ENCODE measurements at places on chromosomes 16 and 17.

GRCh38 chr17:50913120-50913519 lies 47.0 kb upstream of the TOB1 start:
- DNase-seq, result no peak

DNA sequence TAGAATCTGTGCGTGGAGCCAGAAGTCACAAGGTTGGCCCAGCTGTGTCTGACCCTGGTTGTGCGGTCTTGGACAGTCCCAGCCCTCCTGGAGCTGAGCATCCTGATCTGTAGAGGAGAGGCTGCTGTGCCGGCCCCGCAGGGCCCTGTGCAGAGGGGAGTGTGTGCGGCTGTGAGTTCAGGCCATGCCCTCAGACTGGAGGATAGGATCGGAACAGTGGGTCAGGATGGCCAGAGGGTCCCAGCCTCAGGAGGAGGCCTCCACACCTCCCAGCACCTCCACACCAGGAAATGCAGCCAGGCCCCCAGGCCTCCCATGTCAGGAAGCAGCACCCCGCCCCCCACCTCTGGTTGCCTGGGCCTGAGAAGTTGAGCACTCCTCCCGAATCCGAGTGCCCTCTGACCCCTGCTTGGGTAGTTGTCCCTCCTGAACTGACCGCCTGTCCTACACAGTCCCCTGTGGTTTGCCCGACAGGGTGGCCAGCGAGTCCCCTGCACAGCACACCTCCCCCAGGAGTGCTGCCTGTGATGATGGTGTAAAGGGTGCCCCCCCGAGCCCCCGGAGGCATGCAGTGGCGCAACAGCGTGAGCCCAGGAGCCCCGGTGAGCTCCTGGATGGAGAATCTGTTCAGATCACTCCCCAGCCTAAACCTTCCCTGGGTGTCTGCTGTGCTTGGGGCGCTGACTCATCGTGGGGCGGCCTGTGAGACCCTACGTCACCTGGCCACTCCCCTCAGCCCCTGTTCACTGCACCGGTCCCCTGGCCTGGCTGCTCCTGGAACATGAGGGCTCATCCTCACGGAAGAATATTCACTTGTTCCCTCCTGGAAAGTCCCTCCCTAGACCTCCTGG lies 285.2 kb downstream of the SEC14L1 start:
- peak; percentile 93 for DNase-seq

GRCh38 chr16:46714797-46715591 lies 25.5 kb downstream of the ORC6 start:
- no peak for DNase-seq

GRCh38 chr17:77146246-77146632 lies 5.5 kb downstream of the SEC14L1 start:
- no peak for DNase-seq

DNA sequence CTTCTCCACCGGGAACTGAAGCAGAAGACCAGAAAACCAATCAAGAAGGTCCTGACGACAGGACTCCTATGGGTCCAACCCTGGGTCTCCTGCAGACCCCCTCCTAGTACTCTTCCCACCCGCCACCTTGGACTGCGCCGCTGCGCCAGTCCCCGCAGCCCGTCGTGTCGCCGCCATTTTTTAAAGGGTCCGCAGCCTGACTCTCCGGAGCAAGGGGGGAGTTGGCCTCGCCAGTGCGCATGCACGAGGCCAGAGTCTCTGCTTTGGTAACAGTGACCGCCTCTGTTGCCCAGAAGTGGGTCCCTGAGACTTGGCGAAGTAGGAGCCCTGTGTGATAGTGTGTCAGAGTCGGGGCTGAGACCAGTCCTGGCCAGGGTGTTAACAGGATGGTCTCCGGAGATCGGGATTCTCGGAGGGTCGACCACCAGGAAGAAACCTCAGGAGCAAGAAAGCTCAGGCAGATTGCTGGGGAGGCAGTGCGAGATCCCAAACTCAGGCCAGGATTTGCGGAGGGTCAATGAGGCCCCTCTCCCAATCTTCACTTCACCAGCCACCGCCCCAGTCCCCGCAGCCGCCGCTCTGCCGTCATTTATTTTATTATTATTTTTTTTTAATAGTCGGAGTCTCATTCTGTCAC lies 612.5 kb downstream of the KCNJ18 start:
- DNase-seq, result no peak

- no peak for DNase-seq
Observed at GRCh38 chr17:39360537-39360936, 40.9 kb downstream of the FBXL20 start.

GRCh38 chr16:72013888-72014581 lies 5.5 kb downstream of the DHODH start:
- DNase-seq, result peak; percentile 84

- peak; percentile 61 for DNase-seq
Observed at GRCh38 chr17:52159246-52160135, 977 bp upstream of the CA10 start.

- peak; percentile 59 for DNase-seq
Observed at GRCh38 chr17:27336184-27336583, 42.3 kb downstream of the WSB1 start.

GRCh38 chr17:33674685-33675084 lies 381.6 kb upstream of the ASIC2 start:
- DNase-seq, result peak; percentile 96

DNA sequence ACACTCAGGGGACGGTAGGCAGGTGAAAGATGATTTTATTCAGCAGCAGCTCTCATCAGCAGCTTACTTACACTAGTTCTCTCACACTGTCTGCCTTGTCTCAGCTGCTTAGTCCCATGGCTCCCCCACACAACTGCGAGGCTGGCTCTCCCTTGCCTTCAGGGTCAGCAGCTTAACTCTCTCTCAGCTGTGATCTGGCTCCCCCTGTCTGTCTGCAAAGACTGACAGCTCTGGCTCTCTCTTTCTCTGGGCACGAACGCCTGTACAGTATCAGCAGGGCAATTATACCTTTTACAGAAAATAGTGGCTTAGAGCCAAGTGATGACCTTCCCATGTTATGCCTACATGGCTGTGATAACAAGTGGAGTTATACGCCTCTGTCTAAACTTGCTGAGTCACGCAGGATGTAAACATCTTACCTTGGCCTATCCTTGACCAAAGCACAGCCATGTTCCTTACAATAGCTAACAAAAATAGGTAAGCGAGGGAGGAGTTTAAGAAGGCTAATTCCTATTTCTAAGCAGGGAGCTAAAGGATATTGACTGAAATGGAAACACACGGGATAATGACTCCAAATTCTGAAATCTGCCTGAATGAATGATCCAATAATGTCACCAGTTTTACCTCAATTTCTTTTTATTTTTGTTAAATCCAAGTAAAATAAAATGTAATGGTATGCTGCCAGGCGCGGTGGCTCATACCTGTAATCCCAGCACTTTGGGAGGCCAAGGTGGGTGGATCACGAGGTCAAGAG lies 1.1 kb upstream of the NDUFAB1 start:
- peak; percentile 86 for DNase-seq

GRCh38 chr16:56852401-56852730 lies 12.6 kb upstream of the SLC12A3 start:
- DNase-seq, result no peak

DNA sequence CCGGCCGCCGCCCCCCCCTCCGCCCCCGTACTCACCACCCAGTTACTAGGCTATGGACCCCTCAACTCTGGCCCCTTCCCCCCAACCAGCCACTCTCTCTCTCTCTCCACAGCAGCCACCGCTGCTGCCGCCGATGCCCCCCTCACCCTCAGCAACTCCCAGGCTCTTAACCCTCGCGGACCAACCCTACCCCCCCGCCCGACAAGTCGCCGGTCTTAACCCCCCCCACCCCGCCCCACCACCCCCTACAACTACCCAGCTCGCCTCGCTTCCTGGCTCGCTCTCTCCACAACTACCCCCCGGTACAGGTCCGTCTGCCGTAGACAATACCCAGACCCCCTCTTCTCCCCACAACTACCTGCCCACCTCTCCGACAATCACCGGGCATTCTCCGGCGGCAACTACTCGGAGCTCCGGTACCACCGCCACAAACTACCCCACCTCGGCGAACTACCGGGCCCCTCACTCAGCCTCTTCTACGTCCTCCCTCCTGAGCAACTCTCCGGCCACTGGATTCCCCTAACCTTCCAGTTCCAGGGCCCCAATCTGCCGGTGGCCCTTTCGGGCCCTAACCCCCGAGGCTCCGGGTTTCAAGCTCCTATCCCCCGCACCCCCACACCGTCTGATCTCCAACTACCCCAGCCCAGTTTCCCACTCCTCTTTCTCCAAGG lies 702 bp downstream of the PHF23 start:
- peak; percentile 73 for DNase-seq

GRCh38 chr17:81241648-81242420 lies 2.7 kb downstream of the NDUFAF8 start:
- DNase-seq, result peak; percentile 97

DNA sequence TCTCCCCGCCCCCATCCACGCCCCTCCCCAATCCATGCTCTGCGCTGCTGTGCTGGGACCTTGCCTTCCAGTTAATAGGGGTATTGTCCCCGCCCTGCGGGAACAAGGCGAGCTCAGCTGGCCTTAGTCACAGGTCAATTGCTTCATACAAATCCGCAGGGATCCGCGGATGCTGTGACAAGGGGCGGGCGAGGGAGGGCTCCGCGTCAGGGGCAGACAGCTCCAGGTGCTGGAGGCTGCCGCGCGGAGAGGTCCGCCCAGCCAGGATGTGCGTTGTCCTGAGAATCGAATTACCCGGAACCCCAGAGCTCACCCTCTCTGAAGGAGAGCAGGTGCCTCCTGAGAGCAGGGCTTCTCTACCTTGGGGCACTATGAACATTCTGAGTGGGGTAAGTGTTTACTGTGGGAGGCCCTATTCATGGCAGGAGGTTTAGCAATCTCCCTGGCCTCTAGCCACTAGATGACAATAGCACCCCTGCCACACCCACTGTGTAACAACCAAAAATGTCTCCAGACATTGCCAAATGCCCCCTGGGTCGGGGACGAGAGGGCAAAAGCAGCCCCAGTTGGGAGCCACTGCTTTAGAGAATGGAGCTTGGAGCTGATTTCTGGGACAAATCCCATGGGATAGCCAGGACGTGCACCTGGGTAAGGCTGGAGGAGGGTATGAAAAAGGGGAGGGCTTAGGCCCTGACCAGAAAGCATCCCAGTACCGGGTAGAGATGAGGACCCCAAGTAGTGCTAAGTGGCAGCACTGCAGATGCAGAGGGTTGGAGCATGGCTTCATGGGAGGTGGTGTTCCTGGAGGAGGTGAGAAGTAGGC lies 138.2 kb downstream of the CYLD start:
- peak; percentile 92 for DNase-seq

GRCh38 chr16:77840093-77840492 lies 51.7 kb downstream of the VAT1L start:
- DNase-seq, result no peak

DNA sequence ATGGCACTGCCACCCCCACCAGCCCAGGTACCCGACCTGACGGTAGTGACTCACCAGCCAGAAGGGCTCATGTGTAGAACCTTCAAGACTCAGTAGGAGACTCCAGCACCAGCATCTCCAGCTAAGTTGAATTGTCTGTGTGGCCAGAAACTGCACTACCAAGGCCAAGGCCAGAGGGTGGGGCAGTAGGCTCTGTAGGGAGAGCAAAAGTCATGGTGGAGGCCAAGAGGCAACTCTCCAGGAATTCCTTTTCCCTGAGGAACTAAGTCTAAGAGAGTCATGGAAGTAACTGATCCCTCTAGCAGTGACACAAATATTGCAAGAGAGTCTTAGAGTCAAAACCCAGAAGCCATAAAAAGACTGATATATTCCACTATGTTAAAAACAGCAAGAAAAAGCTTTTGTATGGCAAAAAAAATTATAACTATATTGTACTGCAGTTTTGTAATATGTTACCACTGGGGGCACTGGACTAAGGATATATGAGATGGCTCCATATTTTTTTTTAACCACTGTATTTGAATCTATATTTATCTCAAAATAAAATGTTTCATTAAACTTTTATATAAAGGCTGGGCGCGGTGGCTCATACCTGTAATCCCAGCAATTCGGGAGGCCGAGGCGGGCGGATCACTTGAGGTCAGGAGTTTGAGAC lies 30.2 kb upstream of the GUCY2D start:
- no peak for DNase-seq

GRCh38 chr16:24270721-24271442 lies 14.7 kb downstream of the CACNG3 start:
- DNase-seq, result no peak

DNA sequence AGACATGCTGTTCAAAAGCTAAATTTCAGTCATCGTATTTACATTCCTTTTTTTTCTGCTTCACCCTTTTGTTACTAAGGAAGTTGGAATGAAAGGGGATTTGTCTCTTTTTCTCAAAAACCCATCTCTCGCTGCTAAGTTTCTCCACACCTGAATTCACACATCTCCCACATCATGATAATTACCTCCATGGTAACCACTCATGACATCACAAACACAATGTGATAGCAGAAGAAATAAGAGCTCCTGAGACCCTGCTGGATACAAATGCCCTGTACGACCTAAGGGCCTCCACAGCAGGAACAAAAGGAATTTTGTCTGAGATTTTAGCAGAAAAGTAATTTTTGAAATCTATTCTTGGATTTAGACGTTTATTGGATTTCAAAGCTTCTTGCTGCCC lies 82.6 kb upstream of the GNAO1 start:
- no peak for DNase-seq

- DNase-seq, result no peak
Observed at GRCh38 chr16:11708421-11708820, 34.2 kb downstream of the TXNDC11 start.

- no peak for DNase-seq
Observed at GRCh38 chr17:53088481-53088880, 734.2 kb upstream of the KIF2B start.

DNA sequence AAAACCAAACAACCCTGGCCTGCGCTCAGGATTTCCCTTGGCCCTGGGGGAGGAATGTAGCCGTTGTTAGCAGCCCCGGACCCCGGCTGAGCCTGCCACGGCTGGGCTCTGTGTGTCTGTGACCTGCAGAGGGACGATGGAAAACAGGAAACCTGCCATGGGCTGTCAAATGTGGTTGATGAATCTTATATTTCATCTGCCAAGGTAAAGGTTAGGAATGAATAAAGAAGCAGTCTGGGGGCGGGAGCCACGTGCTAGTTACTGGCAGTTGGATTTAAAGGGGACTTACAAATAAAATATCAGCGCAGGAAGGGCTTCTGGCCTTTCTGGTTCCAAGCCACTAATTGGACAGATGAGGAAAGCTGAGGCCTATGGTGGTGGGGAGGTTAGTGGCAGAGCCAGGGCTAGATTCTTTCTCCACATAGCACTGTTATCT lies at the start of gene KRT23:
TSS of gene KRT23 (minus strand) at position 263 of the 436 bp plus-strand sequence. CDS start 1,043 bp downstream, outside the sequence.
- DNase-seq, result peak; percentile 78

GRCh38 chr16:22395960-22396359 lies 21.5 kb upstream of the CDR2 start:
- DNase-seq, result no peak

DNA sequence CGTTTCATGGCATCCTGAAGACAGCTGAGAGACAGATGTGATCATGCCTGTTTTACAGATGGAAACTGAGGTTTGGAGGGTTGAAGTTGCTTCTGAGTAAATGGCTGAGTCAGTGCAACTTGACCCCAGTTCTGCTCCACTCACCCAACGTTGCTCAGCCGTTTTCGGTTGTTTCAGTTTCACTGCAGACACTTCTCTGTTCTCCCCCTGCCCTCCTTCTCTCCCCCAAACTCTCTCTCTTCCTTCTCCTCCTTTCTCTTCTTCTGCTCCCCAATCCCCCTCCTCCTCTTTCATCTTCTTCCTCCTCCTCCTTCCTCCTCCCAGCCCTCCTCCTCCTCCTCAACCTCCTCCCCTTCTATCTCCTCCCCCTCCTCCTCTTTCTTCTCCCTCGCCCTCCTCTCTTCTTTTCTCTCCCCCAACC lies 9.4 kb upstream of the CEP20 start:
- DNase-seq, result no peak
